Urothelium cell line (cell line): ENCODE measurements at places on chromosomes 5 and 9.

- DNase-seq = peak; percentile 54
These were observed 441.6 kb upstream of the BRINP1 start for GRCh38 chr9:119810645-119811429.

DNA sequence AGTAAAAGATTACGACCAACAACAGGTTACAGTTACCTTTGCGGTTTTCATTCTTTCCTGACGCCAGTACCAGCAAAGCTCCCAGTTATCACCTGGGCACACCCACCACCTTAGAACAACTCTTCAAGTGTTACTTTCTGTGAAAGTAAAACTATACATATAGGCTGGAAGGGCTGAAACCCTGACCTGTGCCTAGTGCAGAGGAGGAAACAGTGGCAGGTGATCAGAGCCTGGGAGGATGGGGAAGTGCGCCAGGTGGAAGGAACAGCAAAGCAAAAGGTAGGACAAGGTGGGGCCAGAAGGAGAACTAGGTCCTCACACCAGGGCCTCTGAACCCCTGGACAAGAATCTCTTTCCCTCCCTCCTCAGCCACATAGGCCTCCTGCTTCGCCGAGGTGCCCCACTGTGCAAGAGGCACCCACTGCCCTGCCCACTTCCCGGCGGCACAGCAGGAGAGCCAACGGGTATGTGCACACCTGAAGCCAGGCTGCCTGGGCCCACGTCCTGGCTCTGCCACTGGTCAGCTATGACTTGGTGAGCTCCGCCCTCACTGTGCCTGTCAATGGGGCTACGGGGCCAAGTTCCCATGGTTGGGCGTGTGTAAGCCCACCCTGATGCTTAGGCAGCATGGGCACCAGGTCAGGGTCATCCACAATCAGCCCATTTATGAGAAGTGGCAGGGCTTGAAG, 26.9 kb downstream of the BICD2 start:
- DNase-seq = no peak

DNA sequence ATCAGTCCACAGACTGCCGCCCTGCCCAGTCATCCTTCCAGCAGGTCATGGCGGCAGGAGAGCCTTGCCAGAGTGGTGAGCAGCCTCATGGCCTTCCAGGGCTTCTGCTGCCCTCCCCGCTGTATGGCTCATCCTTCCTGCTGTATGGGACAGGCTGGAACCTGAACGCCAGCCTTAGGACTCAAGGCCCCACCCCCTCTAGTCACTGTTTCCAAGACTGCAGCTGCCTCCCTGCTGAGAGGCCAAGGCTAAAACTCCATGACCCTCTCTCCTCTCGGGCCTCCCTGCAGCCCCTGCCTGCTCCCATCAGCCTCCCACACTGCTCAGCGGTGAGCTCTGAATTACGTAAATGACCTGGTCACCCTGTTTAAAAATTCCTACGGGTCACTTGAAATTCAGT, 227.5 kb downstream of the AGTPBP1 start:
- DNase-seq = no peak

DNA sequence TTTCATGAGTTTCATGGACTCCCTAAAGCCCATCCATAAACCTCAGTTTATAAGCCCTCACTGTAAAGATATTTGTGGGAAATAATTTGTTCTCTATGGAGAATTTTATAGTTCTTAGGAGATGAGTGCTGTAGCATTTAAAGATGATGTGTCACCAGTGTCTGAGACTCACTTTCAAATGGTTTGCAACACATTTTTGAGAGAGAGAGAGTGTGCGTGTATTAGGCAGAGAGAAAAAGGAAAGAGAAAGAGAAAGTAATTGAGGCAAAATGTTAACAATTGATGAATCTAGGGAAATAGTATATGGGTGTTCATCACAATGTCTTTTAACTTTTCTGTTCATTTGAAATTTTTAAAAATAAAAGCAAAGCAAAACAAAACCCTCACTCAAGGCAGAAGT, 479.0 kb downstream of the ZSWIM6 start:
- DNase-seq = no peak

DNA sequence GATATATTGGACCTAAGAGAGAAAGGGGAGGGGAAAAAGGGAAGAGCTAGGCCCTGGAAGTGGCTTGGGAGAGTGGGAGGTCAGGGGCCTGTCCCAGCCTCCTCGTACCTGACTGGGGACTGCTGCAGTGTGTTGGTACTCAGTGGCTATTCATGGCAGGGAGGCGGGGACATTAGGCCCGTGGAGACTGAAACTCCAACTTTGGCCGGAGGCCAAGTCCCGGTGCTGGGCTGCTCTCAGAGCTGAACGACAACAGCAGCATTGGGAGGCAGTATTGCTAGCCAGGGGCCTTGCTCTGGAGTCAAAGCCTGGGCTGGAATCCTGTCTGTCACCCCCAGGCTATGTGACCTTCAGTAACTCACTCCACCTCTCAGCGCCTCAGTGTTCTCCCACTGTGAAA, 37.8 kb downstream of the NEURL1B start:
- DNase-seq = no peak

- DNase-seq = no peak
These were observed 343.8 kb upstream of the CDH18 start for GRCh38 chr5:20331826-20332225.

GRCh38 chr9:134298000-134298399, 28.3 kb upstream of the RXRA start:
- no peak for DNase-seq

DNA sequence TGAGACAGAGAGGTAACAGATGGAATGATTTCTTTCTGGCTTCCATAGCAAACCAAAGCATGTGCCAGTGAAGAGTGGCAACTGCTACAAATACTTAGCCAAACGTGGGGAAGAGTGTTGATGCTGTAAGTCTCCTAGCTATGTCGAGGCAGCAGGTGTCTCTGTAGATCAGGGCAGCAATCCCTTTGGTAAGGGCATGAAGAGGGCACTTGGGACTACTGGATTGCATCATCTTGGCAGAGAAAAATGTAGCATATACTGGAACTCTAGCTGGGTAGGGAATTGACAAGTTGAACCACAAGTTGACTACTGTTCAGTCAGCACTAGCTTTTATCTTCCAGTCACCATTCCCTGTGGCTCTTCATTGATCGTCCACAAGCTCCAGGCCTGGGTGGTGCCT, 75.8 kb downstream of the GHR start:
- no peak for DNase-seq

- no peak for DNase-seq
These were observed 404.8 kb downstream of the ARHGEF28 start for GRCh38 chr5:74030821-74031220.

DNA sequence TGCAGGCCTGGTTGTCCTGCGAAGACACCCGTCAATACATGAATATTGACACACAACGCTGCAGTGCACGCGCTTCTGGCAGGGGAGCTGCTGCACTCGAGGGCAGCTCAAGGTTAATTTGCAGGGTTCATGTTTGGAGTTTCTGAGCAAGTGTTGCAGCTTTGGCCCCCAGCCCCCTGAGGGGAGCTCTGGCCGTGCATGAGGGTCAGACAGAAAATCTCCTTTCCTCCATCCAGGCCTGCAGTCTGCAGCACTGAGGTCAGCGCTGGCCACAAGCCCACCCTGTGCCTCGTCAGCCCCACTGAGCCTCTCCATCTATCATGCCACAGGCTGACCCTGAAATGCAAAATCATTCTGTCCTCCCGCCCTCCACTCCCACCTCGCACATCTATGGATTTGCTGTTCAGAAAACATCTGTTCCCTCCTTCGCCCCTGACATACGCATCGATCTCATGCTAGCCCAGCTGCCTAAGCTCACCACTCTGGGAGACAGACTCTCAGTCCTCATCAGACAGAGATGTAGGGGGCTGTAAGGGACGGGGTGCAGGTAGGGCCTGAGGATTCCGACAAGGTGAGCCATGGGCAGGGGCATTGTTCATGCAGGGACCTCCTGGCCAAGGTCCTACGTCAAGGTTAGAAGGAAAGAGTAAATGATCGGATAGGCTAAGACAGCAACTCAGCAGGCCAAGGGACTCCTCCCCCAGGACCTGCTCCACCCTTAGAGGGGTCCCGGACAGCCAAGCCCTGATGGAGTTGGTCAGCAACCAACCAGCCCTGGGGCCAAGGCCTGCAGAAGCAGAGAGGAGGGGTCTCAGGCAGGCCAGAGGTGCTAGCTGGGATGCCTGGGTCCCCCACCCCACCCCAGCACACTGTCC, 125.1 kb downstream of the KCNIP1 start:
- no peak for DNase-seq
